ENCODE measurements at places on chromosomes 5 and 9.

DNA sequence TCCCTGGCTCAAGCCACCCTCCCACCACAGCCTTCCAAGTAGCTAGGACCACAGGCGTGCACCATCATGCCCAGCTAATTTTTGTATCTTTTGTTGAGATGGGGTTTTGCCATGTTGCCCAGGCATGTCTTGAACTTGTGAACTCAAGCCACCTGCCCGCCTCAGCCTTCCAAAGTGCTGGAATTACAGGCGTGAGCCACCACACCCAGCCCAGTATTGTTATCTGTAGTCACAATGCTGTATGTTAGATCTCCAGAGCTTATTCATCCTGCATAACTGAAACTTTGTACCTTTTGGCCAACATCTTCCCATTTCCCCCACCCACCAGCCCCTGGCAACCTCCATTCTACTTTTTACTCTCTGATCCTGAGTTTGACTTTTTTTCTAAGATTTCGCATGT is 37.5 kb downstream of the CREBRF start:
- DNase-seq: no peak

- DNase-seq: no peak
Observed at GRCh38 chr9:99486684-99487083, 264.6 kb downstream of the SEC61B start.

DNA sequence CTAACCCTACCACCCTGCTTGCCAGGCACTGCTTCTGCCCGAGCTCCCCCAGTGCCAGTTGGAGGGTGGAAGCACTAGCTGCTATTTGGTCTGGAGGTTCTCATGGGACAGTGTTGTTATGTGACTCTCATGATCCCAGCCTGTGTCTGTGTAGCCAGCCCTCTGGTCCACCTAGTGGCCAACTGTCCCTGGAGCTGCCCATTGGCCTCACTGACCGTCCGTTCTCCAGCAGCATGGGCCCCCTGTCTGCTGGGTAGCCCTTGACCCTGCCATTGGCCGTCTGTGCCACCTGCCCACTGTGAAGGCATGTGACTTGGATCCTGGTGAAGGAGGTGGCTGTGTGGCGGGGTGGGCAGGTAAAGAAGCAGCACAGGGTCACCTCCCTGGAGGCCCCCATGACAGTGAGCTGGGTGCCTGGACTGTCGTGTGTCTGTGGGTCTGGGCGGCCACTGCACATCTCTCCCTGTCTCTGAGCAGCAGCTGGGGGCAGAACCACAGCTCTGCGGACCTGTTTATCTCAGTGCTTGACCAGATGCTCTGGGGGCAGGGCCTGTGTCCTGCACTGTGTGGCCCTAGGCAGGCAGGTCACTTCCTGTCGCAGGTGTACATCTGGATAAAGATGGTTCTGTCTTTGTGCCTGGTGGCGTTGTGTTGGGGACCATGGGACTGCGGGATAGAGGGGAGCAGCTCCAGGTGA is 11.4 kb downstream of the PHF2 start:
- DNase-seq: no peak

DNA sequence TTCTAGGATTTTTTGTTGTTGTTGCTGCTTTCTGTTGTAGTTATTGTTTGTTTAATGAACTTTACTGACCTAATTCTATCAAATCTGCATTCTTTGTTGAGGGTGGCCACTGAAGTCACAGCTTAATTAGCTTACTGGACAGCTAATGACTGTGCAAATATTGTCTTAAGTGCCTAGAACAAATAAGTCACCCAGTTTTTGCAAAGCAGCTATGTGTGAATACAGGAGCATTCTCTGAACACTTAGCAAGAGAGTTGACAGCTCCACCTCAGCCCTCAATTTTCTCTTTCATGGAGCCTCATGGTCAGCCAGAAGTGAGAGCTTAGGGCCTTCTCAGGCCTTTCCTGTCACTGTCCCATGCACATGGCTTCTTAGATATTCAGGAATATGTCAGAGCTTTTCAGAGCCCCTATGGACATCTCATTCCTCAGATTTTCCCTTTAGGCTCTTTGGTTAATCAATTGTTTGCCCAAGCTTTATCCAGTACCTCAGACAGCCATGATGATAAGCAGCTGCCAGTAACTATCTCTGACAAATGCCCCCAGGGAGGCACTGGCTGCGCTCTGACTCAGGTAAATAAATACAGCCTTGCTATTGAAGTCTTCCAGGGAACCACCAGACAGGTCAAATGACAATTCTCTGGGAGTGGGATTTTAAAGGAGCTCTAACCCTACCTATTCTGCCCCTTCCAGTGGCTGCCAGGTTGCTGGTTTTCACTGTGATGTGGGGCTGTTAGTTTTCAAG is 241.4 kb upstream of the IL12B start:
- no peak for DNase-seq

DNA sequence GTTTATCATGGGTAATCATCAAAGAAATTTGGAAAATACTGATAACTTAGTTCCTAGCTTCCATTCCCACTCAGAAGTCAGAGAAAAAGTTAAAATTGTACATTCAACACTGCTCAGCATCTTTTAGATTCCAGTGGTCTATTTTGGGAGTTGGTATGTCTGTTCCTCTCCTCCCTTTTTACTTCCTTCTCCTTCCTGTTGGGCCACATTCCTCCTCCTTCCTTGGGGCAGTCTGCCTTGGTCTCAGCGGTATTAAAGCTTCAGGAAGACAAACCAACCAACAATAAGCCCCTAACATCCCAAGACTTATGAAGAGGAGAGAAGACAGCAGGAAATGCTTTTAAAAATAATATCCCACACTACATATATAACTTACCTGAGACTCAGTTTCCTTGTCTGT is 49.9 kb upstream of the SSBP2 start:
- DNase-seq: no peak

- DNase-seq: no peak
Observed at GRCh38 chr5:141260458-141261237, 15.5 kb downstream of the PCDHB15 start.

GRCh38 chr9:106576232-106576760 is 286.7 kb upstream of the ZNF462 start:
- DNase-seq: no peak

DNA sequence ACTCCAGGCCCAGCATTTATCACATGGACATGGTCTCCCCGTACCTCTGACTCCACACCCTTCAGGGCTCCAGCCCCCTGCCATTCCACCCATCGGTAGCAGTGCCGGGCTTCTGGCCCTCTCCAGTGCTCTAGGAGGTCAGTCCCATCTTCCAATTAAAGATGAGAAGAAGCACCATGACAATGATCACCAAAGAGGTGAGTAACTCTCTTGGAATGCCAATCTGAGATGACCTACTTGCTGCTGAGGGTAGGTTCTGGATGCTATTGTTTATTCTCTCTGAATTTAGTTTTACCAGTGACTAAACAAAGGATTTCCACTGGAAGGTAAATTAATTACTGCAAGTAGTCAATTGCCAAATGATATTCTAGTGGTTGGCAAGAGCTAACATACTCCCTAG is 80.8 kb downstream of the TLE4 start:
- DNase-seq: no peak

GRCh38 chr9:96782235-96782634 is 4.3 kb upstream of the ZNF510 start:
- DNase-seq: no peak

DNA sequence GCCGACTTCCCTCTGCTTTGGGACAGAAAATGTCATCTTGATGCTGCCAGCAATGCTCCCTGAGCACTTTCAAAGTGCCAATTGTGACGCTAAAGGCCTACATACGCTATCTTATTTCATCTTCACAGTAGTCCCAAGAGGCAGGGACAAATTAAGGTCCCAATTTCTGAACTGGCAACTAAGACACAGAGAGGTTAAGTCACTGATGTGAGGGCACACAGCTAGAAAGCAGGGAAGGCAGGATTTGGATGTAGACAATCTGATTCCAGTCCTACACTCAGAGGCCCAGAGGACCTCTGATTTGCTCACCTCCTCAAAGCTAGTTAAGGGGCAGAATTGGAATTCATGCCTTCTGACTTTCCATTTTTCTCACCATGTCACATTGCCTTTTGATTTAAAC is 249.2 kb upstream of the CLINT1 start:
- DNase-seq: no peak

DNA sequence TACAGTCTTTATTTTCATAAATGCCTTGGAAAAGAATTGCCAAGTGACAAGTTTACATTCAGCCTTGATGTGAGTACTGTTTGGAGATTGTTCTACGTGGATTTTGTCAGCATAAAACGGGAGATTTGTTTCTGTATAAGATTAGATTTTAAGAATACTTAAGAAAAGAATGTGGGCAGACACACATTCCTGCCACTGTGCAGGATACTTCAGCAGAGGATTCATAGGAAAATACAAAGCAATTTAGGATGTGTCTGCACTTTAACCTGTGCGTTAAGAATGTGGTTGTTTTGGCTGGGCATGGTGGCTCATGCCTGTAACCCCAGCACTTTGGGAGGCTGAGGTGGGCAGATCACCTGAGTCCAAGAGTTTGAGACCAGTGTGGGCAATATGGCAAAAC is 37.2 kb downstream of the GPR107 start:
- DNase-seq: no peak

GRCh38 chr5:31585166-31585894 is 53.2 kb downstream of the C5orf22 start:
- no peak for DNase-seq

DNA sequence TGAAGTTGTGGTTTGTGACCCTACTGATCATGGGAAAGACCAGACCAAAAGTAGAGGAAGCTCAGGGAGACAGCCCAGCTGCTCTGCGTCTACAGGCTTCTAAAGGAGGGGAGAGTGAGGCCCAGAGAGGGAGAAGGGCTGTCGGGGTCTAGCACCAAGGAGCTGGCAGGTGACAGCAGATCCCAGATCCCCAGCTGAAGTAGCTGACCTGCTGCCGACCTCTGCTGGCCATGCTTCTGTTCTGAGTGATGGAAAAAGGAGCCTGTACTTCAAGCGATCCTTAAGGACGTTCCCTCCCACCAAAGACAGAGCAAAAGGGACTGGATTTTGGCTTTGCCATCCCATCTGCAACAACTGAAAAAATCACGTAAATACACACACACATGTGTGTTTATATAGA is 22.7 kb upstream of the QSOX2 start:
- DNase-seq: no peak

DNA sequence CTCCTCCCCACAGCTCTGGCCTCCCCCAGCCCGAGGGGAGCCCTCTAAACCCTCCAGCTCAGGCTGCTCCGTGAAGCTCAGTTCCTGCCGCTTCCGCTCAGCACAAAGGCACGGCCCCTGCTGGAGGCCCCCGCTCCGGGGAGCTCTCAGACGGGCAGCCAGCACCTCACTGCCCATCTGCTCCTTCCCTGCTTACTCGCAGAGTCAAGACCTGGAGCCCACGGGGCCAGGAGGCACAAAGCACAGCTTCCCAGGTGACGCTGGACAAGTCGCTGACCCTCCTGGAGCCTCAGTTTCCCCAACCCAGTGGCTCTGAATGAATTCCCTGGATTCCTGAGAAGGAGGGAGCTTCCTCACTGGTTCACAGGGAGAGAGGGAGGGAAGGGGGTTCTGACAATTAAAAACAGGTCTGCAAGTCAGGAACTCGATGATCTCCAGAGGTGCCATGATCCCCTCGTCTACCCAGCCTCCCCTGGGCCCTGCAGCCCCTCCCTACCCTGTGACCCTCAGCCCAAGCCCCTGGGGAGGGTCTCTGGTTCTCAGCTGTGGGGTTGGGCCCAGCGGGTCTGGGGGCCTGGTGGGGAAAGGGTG is 36.2 kb downstream of the VAV2 start:
- DNase-seq: peak; percentile 52

DNA sequence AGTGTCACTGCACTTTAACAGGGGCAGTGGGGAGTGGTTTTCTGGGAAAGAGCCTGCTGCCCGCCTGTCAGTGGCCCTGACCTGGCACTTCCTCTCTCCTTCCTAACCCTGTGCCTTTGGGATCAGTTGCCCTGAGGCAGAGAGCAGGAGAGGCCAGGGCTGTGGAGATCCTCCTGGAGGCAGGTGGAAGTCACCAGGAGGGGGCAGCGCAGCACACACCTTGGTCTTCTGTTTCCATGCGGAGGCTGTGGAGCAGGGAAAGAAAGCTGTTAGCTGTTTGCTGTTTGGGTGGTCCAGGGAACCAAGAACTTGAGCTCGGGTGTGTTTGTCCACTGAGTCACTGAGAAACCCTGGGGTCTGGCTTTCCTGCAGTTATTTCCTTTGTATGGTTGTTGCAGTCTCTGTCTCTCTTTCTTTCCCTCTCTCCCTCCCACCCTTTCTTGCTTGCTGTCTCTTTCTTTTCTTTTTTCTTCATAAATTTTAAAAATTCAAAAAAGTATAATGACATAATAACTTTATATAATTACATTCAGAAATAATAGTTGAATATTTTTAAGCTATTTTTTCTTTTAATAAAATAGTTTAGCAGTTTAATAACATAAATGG is 28.1 kb downstream of the NTRK2 start:
- DNase-seq: peak; percentile 59

DNA sequence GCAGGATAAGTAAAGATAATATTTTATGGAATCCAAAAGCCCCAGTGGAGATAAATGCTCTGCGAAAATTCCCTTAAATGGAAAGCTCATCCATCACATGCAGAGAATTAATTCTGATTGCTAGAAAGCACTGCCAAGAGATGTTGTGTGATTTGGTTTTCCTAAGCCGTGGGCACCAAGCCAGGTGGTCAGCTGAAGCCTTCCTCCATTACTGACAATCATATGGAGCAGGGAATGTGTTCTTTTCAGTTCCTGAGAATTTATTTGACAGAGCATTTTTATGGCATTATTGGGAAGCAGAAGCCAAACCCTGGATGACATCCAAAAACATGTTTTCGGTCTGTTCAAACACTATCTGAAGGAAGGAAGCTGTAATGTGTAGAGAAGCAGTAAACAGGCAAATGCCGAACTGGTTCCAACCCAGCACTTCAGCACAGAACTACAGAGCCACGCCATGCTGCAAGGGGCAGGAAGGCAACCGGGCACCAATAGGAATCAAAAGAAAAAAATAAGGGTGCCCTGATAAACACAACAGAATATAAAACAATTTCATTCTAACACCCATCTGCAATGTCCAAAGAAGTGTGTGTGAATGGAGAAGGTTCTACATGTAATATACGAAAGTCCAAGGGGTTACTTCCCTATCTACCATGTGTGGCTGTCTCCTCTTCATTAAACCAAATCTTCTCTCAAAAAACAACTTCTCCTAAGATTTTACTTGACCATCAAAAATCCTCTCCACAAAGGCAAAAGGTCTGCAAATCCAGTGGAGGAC is 12.3 kb downstream of the ARSB start:
- DNase-seq: no peak

- DNase-seq: no peak
Observed at GRCh38 chr9:124504530-124505005, 2.6 kb downstream of the NR5A1 start.

GRCh38 chr9:100720922-100721321 is 143.0 kb downstream of the CAVIN4 start:
- DNase-seq: no peak

DNA sequence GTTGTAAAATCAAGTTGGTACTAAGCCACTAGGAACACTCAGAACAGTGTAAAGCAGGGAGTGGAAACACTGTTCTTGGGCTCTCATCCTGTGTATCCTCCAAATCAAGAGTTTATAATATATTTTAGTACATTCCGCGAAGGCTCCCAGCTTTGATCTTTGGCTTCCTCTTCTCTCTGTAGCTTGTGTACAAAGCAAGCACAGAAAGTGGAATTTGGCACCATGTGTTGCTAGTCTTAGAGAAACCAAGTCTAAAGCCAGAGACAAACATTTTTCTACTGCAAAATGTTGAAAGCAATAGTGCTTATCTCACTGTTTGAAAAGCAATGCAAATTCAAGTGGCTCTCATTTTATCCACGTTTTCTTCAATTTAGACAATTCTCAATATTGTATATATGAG is 1893.3 kb upstream of the WWC1 start:
- DNase-seq: no peak

Measured in neural crest cell (in vitro differentiated cells).